Upper lobe of right lung (tissue), 1 donor: ENCODE measurements at places on chromosomes 1 and 21. TPM values are rescaled to one million over a fixed set of nuclear protein-coding genes. Genes with fewer than 3 reads are reported as not detected.

Gene CFAP74
- total RNA-seq = 0.35 TPM

Gene KRTAP19-8
- not detected for total RNA-seq

Gene HTR6
- not detected for total RNA-seq

Gene CYP4X1
- 6.8 TPM for total RNA-seq

Gene TMCC2
- 4.8 TPM for total RNA-seq

Gene ZNF648
- not detected for total RNA-seq

DNA sequence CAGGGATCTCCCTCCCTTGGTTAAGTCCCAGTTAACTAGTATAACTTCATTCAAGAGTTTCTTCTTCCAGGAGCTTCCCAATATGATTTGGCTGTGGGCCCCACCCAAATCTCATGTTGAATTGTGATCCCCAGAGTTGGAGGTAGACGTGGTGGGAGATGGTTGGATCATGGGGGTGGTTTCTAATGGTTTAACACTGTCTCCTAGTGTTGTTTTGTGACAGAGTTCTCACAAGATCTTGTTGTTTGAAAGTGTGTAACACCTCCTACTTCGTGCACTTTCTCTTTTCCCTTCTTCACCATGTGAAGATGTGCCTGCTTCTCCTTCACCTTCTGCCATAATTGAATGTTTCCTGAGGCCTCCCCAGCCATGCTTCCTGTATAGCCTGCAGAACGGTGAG is 251.8 kb upstream of the FGGY start:
- no peak for DNase-seq

DNA sequence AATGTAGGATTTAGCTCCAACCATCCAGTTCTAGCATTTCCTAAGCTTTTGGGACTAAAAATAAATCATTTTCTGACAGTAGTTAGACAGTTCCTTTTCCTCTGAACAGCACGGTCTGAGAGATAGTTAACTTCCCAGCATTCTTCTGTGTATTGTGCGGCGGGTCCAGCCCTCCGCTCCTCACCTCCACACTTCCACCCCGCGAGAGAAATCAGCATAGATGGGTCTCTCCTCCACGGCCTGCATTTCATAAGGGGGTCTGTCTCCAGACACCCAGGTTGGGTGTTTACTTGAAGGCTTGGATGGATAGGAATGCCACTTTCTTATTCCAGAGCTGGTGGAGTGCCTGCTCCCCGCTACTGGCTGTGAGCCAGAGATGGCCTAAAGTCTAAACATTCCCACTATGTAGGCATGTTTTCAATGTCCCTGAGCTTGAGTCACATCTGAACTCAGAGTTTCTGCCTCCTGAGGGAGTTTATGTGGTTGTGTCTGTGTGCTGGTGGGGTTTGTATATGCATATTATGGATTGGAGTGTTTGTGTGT is 38.0 kb upstream of the PPP2R5A start:
- no peak for DNase-seq

DNA sequence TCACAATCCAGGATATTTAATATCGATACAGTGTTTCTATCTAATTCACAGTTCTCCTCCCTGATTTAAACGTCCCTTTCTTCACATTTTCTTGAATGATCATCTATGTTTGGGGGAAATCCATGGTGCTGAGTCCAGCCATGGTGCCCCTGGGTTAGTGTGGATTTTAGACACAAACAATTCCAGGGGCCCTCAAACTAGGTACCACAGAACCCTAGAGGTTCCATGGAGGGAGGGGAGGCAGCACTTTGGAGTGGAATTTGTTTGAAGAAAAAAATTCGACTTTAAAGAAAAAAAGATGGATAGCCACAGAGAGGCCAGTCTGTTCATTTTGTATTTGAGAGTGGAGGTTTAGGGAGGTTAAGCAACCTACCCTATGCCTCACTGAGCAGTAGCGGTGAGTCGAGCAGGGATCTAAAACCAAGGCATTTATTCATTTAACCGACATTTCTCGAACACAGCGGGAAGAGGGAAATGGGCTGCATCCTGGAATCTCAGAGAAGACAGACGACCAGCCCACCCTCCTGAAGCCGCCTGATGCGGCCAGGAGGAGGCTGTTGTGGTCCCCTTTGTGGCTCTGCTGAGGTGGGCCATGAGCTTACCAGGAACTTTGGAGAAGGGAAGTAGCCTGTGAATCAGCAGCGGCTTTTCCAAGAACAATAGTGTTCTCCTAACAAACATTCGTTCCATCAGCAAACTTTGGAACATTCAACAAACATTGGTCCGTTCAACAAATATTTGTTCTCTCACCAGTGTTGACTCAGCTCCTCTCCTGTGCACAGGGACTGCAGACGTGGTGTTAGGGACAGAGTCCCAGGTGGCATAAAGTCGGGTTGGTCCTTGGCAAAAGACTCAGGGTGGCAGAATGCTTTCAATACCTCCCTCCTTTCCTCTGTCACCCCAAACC is 103.5 kb upstream of the ZBTB40 start:
- DNase-seq = no peak

DNA sequence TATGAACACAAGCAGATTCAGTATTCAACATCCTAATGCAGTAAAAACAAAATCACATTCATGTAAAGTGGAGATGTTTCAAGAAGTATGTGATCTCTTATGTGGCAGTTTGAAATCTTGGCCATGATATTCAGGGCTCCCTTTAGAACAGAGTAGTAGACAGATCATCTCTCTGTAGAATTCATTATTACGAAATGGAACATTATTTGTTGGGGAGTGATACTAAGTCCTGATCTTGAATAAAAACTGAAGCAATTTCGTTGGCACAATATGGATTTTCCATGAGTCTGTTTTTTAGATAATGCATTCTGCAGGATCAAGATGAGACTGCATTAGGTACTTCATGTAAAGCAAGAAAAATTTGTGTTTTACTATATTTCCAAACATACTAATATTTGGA is 264.4 kb upstream of the NRIP1 start:
- no peak for DNase-seq

DNA sequence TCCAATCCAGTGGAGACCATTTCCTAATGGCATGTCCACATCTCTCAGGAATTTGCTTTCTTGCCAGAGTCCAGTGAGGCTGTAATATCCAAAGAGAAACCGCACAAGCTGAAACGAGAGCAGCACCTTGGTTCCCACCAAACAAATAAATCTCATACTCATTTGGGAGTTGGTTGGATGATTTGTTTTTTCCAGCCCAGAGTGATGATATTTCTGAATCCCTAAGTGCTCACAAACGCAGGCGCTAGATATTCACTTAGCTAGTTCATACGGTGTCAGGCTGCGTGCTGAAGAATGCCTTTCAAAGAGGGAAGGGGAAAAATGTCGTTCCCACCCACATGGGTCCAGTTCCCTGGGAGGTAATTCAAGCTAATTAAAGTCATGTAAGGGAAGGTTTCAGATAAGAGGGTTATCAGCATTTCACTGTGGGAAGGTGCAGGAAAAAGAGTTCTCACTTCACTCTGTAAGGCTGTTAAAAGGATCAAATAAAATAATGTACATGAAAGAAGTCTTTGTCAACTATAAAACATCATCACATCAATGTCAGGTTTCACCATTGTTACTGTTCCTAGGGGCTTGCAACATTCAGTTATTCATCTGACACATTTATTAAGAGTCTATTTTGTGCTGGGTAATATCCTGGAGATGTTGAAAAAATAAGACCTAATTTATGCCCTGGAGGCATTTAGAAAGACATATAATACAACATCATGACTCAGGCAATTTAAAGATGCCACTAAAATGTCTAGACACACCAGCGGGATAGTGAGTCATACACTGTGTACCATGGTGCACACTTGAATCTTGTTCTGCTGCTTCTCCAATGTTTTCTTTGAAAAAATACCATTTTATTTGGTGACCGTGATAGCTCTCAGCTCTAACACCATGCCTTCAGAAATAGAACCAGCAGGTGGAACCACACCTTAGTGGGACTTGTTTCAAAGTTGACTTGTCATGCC is 19.3 kb downstream of the DPT start:
- no peak for DNase-seq

DNA sequence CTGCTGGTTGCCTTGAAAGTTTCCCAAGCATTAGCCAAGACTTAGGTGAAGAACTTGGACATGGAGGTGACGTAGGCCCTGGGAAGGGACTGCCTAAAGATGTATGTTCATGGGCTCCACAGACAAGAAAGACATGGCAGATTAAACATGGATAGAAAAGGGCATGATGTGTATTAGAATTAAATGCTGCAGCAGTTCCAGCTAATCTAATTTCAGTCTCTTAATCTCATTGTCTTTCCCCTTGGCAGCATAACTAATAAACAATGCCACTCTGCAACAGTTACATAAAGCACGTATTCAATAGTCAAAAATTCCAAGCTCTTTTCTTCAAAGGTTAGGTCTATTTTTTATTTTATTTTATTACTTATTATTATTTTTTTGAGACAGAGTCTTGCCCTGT is 251.6 kb downstream of the KIF26B start:
- no peak for DNase-seq

GRCh38 chr1:100573960-100574359 is 36.0 kb downstream of the GPR88 start:
- no peak for DNase-seq

GRCh38 chr1:117371441-117372151 is 4.3 kb downstream of the MAN1A2 start:
- DNase-seq = no peak

- DNase-seq = peak; percentile 88
Measured at GRCh38 chr1:207848234-207848633, 62.7 kb downstream of the CD34 start.

GRCh38 chr1:221708987-221709386 is 32.9 kb downstream of the DUSP10 start:
- DNase-seq = no peak
